AG04449 (cell line): ENCODE measurements at places on chromosomes 1 and 21.

DNA sequence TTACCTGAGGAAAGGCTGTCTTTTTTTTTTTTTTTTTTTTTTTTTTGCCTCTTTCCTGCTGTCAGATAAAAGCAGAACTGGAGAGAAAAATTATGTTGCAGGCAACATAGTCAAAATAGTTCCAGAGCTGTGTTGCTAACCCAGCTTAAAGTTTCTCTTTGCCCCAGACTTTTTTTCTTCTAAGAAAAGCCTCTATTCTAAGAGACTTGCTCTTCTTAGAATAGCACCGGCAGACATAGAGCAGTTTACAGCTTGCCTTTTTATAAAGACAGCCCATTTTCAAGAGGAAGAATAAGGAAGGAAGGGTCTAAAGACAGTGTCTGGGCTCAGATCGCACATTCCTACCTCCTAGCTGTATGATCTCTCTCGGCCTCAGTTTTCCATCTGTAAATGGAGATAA lies 88.7 kb downstream of the TENT5C start:
- no peak for DNase-seq

GRCh38 chr1:67601955-67602354 lies 83.0 kb upstream of the GADD45A start:
- no peak for DNase-seq

- no peak for DNase-seq
Measured at GRCh38 chr1:23111600-23112535, 56.8 kb downstream of the LUZP1 start.

GRCh38 chr21:42121794-42122193 lies 50.7 kb downstream of the UMODL1 start:
- no peak for DNase-seq

GRCh38 chr21:46250146-46250725 lies 21.7 kb upstream of the LSS start:
- DNase-seq: no peak
